ENCODE measurements at places on chromosomes 16 and 17. TPM values are rescaled to one million over a fixed set of nuclear protein-coding genes. Genes with fewer than 3 reads are reported as not detected.

The TMEM98 gene
- 121 TPM for total RNA-seq

The HSD17B1 gene
- 0.39 TPM for total RNA-seq

The PCGF2 gene
- 3.8 TPM for total RNA-seq

The NLK gene
- total RNA-seq = 16.6 TPM

The HS3ST4 gene
- total RNA-seq = not detected

The NPB gene
- total RNA-seq = 0.13 TPM

The CDRT15L2 gene
- total RNA-seq = not detected
